ENCODE measurements at places on chromosomes 16 and 17. TPM values are rescaled to one million over a fixed set of nuclear protein-coding genes. Genes with fewer than 3 reads are reported as not detected.

The AIPL1 gene
- not detected for total RNA-seq

The ABCC11 gene
- total RNA-seq, result 0.29 TPM

The PPP1R27 gene
- 0.65 TPM for total RNA-seq

The UBALD1 gene
- 53.0 TPM for total RNA-seq

The FAM222B gene
- total RNA-seq, result 51.4 TPM

The NME4 gene
- total RNA-seq, result 275 TPM

The KCNH6 gene
- total RNA-seq, result not detected

The CACNG1 gene
- not detected for total RNA-seq

The KRT39 gene
- total RNA-seq, result not detected

- DNase-seq, result peak; percentile 1
These were observed 1503.0 kb upstream of the CDH8 start for GRCh38 chr16:63539276-63539675.

- DNase-seq, result no peak
These were observed 249.0 kb upstream of the CCL2 start for GRCh38 chr17:34006126-34006525.

DNA sequence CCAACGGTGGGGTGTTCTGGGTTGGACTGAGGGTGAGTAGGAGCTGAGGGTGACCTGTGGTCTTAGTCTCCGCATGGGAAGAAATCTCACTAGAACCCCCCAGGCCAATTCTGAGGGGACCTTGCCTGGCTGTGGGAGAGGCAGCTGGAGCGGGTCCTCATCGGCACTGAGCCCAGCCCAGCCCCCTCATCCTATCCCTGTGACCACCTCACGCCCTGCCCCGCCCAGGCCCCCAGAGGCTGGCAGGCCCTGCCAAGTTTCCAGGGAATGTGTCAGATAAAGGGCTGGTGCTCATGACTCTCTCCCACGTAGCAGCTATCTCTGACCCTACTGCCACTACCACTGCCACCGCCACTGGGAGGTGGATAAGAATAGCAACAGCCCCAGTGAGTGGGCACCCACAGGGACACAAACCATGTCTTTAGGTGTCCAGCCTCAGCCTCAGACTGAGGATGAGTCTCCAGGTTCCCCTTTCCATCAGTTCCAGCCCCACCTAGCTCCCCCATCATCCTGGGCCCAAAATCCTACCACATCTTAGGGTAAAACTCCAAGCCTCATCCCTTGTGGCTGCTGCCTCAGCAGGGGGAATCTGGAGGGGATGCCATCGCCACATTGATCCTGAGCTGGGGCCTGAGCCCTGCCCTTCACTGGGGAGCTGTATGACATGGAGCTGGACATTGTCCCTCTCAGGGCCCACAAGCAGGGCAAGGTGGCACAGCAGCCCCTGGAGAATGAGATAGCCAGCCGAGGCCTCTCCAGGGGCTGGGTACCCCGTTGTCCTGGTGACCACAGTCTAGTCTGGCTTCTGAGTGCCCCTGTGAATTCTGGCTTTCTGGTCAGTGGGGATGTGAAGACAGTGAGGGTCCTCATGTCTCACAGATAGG lies 14.9 kb downstream of the CDH16 start:
- DNase-seq, result no peak

DNA sequence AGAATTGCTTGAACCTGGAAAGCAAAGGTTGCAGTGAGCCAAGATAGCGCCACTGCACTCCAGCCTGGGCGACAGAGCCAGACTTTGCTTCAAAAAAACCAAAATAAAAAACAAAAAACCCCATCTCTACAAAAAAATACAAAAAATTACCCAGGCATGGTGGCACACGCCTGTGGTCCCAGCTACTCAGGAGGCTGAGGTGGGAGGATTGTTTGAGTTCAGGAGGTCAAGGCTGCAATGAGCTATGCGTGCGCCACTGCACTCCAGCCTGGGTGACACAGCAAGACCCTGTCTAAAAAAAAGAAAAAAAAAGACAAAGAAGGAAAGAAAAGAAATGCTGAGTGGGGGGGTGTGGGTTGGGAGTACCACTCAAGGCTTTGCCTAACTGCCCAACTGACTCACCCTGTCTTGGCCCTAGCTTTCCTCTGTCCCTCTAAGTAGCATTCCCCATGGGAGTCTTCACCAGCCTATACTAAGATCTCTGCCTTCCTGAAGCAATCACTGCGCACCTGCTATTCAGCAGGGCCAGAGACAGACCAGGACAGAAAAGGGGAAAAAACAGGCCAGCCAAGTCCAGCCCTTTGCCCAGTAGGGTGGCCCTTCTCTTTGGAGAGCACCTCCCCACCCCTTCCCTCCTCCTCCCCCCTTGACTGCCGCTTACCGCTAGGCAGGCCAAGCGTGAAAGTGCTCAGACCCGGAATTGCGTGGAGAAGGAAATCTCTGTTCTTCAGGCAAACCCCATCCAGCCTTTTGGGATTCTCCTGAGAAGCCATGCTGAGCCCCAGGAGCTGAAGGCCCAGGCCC lies 45.8 kb downstream of the RTN4RL1 start:
- DNase-seq, result no peak

GRCh38 chr16:10297341-10298006 lies 88.4 kb upstream of the ATF7IP2 start:
- DNase-seq, result no peak

DNA sequence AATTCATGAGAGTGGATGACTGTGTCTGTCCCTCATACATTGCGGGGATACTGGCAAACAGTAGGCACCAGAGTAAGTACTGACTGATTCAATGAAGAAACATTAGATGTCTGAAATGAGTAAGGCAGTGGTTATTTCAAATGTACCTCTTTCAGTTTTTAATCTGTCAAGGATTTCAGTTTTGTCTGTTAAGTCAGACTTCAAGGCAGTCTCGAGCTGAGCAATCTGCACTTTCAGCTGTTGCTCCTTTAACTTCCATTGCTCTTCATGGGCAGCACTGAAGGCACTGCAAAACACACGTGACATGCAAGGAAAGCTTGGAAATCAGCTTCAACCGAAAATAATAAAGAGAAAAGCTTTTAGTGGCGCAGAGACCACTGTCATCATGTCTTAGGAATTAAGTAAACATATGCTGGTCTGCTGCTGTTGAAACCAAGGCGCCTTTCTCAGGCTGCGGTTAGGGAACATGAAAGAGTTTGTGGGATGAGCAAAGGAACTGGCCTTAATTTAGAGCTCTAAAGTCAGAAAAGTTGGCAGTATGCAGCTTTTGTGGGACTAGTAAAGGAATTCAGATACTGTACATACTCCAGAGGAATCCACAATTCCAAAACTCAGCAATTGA lies 38.8 kb downstream of the RPGRIP1L start:
- DNase-seq, result peak; percentile 97

DNA sequence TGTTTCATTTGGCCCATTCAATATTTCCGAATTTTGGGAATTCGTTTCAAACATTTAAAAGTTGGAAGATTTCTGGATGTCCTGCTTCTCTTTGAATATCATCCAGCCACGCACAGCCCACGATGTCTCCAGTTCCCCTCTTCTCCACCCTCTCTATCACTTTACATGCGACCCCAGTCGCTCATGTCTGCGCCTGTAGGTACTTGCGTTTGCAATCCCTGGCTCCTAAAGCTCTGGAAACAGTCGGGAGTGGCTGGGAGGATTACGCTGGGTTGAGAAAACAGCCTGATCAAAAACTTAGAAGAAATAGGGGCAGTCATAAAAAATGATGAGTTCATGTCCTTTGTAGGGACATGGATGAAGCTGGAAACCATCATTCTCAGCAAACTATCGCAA lies 1.5 kb upstream of the SBK1 start:
- no peak for DNase-seq

DNA sequence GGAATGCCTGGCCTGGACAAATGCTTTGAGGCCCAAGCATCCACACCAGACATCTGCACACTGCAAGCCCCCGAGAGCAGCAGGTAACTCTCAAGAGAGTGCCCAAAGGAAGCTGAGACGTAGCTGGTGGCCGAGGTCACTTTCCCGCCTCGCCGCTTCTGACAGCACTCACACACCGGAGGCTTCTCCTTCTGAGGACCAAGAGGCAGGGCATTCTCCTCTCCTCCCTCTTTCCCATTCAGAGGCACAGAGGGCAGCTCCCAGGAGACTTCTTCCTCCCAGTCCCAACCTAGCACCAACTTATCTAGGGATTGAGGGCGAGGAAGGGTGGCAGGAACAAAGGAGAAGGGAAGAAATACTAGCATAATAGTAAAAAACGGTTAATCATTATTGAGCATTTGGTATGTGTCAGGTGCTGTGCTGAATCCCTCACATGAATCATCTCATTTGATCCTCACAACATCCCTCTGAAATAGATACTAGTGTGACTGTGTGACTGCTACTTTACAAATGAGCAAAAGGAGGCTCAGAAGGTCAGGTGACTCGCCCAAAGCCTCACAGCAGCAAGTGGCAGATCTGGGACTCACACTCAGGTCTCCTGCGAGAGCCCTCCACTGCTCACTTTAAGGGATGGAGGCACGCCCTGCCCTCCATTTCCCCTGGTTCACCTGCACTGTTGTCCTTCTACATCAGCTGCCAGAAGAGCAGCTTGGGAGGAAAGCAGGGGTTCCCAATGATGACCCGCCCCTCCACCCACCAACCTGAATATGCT lies 41.8 kb downstream of the MYO18A start:
- no peak for DNase-seq

GRCh38 chr17:49637050-49637449 lies 40.8 kb downstream of the SPOP start:
- DNase-seq, result peak; percentile 59

- peak; percentile 74 for DNase-seq
These were observed 431 bp upstream of the ZFPM1 start for GRCh38 chr16:88452482-88453216.

- DNase-seq, result no peak
These were observed 12.2 kb downstream of the ADGRG1 start for GRCh38 chr16:57640612-57641011.

- DNase-seq, result peak; percentile 6
These were observed 71.3 kb downstream of the IRX5 start for GRCh38 chr16:55001931-55002330.

Data from astrocyte (in vitro differentiated cells and primary cell).